ENCODE measurements at places on chromosomes 3 and 15.

DNA sequence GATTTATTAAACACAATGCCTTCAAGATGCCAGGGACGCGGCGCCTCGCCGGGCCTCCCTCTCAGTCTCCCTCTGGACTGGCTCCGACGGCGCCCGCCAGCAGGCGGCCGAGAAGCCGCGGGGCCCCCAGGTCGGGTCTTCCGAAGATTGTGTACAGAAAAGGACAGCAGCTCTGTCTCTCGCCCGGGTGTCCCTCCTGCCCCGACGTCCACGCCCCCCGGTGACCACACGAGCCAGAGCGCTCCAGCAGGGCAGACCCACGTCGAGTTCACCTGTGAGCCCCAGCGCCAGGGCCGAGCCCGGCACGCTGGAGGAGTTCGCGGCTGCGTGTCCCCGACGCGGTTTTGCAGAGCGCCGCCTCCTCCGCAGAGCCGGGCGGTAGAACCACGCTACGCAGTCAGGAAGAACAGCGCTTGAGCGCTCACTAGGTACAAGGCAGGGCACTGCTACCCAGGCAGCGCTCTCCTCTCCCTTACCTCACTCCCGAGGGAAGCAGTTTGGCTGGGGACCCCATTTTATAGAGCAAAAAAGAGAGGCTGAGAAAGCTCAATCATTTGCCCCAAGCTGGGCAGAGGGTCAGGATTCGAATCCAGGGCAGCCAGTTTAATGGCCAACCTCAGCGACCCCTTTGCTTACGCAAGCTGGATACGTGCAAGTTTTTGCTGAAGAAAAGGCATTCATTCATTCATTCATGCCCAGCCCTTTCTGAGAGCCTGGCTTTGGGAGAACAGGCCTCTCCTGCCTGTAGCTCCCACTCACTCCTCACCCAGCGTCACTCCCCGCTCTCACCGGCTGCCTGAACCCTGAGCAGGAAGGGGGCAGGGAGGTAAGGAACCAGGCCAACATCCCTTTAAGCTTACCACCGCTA is 3.0 kb upstream of the TLE3 start:
- peak; percentile 74 for DNase-seq

DNA sequence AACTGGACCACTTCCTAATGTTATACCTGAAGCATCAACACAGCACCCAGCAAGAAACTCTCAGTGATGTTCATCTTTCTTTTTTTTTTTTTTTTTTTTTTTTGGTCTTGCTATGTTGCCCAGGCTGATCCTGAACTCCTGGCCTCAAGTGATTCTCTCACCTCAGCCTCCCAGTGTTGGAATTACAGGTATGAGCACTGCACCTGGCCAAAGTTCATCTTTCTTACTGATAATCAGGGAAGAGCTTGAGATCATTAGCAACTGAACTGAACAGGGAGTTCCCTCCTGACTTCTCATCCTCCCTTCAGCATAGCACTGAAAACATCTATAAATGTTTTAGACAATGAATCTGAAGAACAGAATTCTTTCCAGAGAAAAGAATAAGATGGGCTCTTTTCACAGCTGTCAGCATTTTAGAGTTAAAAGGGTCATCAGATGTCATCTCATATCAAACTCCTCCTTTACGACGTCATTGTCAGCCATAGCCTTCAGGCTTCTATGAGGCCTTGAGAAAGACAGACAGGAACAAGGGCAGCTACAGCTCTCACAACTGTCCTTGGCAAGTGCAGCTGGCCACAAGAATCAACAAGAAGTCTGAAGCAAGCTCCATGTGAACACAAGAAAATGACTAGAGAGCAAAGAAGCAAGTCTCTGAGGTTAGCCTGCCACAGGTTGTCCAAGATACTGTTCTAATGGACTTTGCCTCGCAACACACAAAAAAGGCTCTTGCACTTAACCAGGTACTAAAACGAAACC is 33.8 kb downstream of the SCAP start:
- DNase-seq, result no peak

DNA sequence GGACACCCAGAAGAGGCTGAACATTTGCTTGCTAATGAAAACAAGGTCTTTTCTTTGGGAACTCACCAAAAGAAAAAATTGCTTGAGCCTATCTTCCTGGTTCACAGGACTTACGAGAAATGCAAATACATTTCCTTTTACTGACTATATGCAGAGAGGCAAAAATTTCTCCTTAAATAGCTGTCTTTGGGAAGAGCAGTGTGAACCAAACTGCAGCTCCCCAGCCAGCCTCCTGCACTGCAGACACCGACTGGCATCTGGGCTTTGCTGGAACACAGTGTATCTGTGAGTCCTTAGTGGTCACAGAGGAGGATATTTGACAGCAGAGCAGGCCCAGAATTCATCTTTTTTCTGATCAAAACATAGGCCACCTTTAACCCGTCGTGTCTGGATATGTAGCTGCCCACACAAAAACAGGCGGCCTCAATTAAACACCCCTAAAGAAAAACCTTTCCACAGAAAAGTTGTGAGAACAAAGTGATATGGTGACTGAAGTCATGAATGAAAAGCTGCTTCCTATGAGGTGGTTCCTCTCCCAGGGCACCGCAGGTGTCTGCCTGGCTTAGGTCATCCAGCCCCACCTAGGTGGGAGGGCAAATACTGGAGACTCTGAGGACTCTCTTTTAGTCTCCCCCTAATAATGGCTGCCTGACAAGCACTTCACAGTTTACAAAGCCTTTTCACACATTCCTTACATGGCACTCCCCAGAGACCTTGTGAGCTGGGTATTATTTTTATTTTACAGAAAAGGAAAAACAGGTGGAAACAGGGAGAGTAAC is 46.1 kb upstream of the TMEM158 start:
- no peak for DNase-seq

DNA sequence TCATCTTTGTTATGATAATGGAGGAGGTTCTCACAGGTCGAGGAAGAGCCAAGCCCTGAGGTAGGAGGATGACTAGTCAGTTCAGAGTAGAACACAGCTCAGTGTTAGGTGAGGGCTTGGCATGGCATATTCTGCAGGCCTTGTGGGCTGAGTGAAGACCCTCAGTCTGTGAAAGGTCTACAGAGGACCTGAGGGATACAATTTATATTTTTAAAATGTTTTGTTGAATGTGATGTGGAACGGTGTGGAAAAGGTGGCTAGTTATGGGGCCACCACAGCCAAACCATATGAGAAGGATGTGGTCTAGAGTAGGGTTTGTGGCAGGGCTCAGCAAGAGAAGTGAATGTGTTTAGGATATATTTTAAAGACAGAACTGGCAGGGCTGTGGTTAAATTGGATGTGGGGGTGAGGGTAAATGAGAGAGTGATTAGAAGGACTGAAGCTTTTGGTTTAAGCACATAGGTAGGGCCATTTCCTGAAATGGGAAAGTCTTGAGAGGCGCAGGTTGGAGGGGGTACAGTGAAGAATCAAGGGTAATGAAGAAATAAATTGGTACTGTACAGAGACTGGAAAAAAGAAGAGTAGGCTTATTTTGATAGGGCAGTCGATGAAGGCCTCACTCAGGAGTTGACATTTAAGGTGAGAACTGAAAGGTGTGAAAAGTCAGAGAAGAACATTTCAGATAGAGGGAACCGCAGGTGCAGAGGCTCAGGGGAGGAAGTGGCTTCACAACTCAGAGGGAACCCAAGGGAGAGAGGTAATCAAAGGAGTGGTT is 60.5 kb downstream of the SPTSSB start:
- DNase-seq, result peak; percentile 64

DNA sequence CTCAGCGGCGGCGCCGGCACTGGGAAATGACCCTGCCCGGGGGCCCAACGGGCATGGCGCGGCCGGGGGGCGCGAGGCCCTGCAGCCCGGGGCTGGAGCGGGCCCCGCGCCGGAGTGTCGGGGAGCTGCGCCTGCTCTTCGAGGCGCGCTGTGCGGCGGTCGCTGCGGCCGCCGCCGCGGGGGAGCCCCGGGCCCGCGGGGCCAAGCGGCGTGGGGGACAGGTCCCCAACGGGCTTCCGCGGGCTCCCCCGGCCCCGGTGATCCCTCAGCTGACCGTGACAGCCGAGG is 172 bp downstream of the ITPKA start:
- no peak for DNase-seq

DNA sequence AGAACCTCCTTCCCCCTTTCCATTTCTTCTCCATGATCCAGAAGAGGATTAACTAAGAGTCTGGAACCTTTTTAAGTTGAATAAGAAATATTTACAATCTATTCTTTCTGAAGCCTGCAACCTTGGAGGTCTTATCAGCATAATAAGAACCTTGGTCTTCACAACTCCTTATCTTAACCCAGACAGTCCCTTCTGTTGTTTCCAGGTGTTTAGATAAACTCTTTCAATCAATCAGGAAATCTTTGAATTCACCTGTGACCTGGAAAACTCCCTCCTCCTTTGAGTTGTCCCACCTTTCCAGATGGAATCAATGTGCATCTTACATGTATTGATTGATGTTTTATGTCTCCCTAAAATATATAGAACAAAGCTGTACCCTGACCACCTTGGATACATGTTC is 3.6 kb upstream of the DHX36 start:
- no peak for DNase-seq

- DNase-seq, result peak; percentile 74
Measured at GRCh38 chr15:31977812-31978661, 52.3 kb upstream of the CHRNA7 start.

- DNase-seq, result no peak
Measured at GRCh38 chr15:36448418-36448817, 131.0 kb upstream of the CDIN1 start.

DNA sequence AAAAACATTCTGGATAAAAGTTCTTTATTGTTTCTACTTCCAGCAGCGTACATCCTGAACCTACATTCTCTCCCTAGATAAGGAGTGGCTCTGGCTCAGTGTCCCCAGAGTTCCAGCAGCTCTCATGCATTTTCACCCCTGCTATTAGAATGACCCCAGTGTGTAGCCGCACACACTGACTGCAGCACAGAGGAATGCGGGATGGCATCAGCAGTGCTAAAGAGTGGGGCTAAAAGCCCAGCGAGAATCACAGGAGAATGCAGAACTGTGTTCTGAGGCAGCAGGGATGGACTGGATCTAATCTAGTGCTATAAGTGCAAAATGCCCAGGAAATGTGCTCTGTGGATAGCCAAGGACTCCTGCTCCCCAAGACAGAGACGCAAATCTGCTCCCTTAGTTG is 66.4 kb upstream of the TJP1 start:
- no peak for DNase-seq

DNA sequence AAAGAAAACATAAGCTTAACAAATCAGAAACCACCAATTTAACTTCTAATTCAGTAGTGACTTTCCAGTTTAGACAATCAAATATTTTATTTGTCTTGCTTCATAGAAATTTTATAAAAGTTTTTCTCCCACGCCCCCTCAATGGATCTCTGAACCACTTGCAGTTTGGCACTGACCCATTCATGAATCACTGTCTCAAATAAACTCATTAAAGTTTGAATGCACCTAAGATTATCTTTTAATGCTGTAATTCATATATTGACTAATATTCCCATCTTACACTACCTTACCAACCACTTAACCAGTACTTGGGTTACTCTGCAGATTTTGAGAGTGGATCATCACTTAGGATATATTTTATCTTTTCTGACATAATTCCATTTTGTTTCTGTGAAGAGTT is 880.2 kb downstream of the OTOL1 start:
- DNase-seq, result no peak

GRCh38 chr3:42182555-42182954 is 83.4 kb downstream of the CCK start:
- no peak for DNase-seq

DNA sequence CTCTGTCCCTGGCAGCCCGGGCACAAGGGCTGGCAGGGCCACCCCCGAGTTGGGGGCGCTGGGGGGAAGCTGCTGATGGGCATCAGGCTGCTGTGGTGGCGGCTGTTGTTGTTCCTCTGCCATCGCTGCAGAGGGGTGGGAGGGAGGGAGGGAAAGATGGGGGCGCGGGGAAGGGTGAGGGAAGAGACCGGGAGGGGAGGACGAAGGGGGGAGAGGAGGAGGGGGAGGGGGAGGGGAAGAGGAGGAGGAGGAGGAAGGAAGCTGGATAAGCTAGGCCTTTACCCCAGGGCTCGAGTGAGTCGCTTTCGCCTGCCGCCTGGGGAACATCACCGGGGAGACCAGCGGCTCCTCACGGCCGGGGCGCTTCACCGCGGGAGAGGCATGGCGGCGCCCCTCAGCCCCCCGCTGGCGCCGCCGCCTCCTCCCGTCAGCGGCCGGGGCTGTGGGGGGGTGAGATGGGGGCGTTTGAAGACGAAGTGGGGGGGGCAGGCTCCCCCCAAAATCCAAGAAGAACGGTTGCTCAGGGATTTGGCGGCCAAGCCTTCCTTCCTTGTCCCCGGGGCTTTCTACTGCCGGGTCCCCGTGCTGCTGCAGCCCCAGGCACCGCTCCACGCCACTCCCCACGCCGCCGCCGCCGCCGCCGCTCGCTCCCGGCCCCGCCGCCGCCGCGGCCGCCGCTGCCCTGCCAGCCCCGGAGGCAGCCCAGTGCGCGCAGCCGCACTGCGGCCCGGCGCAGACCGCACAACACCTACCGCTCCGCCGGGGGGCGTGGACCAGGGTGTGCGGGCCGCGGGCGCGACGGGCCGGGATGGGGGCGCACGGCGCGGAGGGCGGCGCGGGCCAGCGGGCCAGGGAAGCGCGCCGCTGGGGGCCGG is at the start of gene RFX7:
TSS of gene RFX7 (minus strand) at position 717 of the 875 bp plus-strand sequence. CDS start at position 123, 594 bp downstream.
- peak; percentile 78 for DNase-seq

DNA sequence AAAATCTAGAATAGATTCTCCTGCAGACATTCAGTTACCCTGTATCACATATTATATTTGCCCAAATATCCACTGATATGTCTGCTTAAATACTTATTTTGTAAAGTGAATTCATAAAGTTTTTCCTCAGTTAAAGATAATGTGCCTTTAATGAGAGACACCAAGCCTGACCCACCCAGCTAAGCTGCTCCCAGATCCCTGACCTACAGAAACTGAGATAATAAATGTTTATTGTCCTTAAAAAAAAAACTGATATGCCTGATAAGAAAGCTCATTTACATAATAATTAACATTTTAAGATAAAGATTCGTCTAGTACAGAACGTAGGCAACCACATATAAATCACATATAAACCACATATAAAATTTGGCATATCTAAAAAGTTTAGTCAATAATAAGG is 161.7 kb upstream of the RAP2B start:
- DNase-seq, result no peak

GRCh38 chr3:108420926-108421325 is 89.5 kb downstream of the MYH15 start:
- DNase-seq, result peak; percentile 32

- DNase-seq, result no peak
Measured at GRCh38 chr15:33028495-33028894, 166.0 kb downstream of the FMN1 start.

- DNase-seq, result no peak
Measured at GRCh38 chr3:141462176-141462859, 24.5 kb upstream of the RASA2 start.

Data from activated CD4-positive, alpha-beta T cell treated with anti-CD3 and anti-CD28 coated beads for 48 hours (primary cell).